ENCODE measurements at places on chromosomes 12 and 14. TPM values are rescaled to one million over a fixed set of nuclear protein-coding genes. Genes with fewer than 3 reads are reported as not detected.

Gene SOAT2
- not detected for total RNA-seq

Gene C14orf39
- not detected for total RNA-seq

Gene RD3L
- not detected for total RNA-seq

Gene KRT77
- not detected for total RNA-seq

Gene KLC1
- total RNA-seq: 89.5 TPM

Gene KRT8
- total RNA-seq: 3.5 TPM

Gene LMNTD1
- total RNA-seq: not detected

Gene KRT82
- total RNA-seq: not detected

Gene TAS2R13
- total RNA-seq: 0.48 TPM

Gene CABP1
- not detected for total RNA-seq

Gene DTX1
- total RNA-seq: not detected

Gene ASCL1
- total RNA-seq: not detected

Gene SERPINA3
- total RNA-seq: 0.96 TPM

Gene TAS2R7
- total RNA-seq: not detected

GRCh38 chr12:52749827-52750226, 27.3 kb downstream of the KRT76 start:
- DNase-seq: no peak

- no peak for DNase-seq
Observed at GRCh38 chr12:31325524-31325875, 450 bp downstream of the SINHCAF start.

DNA sequence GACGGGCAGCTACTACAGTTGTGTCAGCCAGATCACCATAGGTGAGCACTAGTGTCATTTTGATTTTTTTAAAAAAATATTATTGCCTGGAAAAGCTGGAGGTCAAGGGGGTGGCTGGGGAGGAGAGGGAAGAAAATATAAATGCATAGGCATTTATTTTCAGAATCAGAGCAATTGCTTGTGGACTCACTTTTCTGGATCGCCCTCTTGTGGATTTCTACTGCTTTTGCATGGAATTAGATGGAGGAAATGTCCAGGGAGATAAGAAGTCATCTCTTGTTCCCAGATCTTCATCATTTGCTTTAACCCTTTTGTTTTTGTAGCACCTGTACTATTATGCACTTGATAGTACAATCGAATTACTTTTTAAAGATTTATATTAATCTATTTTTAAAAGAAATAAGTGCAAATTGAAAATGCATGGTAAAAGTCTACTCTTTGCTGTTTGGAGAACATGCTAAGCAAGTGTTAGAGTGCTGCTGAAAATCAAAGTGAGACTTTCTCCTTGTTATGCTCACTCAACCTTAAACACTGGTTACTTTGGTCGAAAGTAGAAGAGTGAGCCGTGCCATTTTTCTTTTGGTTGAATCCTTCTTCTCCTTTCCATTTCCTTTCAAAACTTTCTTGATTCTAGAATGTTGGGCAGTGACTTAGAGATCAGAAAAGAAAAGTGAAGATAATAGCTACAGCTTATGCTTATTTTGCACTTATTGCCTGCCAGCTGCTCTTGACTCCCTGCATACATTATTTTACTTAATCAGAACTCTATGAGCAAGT, 60.6 kb upstream of the ANO4 start:
- DNase-seq: peak; percentile 19

GRCh38 chr14:51138404-51139103, 43.6 kb upstream of the TRIM9 start:
- DNase-seq: no peak

DNA sequence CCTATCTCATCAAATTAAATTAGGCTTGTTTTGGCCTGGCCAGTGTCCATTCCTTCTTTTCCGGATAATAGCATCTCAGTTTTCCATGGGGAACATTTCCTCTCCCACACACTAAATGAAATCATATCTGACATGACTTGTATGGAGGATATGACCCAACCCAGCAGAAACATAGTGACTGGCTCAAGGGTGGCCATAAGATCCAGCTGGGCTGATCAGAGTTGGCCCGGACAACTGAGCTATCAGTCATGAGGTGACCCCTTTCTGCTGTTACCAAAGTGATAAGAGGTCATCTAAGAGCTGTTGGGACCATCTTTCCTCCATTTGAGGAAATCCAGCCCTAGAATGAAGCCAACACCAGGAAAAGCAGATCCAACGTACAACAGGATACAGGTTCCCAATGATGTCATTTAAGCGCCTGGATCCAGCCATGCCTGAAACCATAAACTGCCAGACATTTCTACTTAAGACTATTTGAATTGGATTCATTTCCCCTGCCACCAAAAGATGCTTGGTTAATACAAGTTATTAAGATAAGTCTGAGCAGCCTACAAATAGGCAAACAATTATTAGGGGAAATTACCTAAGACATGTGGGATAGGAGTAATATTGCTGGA, 20.7 kb upstream of the NCOR2 start:
- DNase-seq: no peak

- DNase-seq: no peak
Observed at GRCh38 chr14:43988989-43989388, 518.1 kb downstream of the FSCB start.

GRCh38 chr14:42517806-42518500, 911.3 kb downstream of the LRFN5 start:
- DNase-seq: no peak

DNA sequence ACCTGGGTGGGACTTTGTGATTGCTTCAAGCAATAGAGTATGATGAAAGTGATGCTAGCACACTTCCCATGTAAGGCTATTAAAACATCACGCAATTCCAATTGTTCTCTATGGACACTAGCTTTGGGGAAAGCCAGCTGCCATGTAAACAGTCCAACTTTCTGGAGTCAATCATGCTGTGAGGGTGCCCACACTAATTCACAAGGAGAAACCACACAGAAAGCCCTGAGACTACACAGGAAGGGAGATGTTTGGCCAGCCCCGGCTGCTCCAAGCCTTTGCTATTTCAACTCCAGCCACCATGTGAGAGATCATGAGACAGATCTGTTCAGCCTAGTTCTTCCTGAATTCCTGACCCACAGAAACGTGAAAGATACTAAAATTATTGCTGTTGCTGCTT, 96.3 kb downstream of the ST8SIA1 start:
- peak; percentile 32 for DNase-seq

GRCh38 chr14:57293866-57294837, 25.4 kb downstream of the AP5M1 start:
- DNase-seq: no peak

DNA sequence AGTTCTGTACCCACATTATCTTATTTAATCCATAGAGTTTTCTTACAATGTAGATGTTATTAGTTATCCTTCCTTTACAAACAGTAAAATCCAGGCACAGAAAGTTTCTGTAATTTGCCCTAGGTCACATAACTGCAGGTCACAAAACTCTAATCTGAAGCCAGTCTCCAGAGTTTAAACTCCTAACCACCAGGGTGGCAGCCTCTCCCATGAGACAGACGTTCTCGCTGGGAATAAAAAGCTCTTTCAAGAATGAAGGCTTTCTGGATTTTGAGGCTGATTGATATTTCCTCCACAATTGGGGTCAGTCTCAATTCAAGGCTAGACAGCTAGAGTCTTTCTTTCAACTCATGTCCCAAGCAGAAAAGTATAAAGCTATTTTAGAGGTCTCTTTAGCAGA, 95.8 kb upstream of the PLEKHG7 start:
- no peak for DNase-seq

GRCh38 chr14:58760121-58760520, 122.4 kb downstream of the DACT1 start:
- no peak for DNase-seq

- no peak for DNase-seq
Observed at GRCh38 chr12:112473056-112473455, 54.3 kb downstream of the PTPN11 start.

DNA sequence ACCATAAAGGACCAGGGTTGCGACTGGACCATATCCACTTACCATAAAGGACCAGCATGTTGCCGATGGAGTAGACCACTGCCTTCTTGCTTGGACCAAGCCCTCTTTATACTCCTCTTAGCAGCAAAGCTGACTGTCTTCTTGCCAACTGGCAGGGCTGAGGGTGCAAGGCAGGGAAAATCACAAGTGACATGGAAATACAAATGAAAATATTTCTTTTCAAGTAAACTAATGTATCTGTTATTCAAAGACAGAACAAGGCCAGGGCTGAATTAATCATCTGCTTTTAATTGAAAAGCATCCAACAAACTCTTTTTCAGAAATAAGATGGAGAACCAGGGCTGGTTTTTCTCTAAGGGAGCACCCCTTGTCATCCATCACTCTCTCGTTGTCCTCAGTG, at the start of gene CELA1:
Gene CELA1, minus strand, starts transcription at position 99 of the 400 bp plus-strand sequence. Its CDS starts 41 bp downstream, at position 58.
- no peak for DNase-seq

- no peak for DNase-seq
Observed at GRCh38 chr14:99678198-99678597, 5.9 kb upstream of the CYP46A1 start.

GRCh38 chr14:93764211-93764659, 24.1 kb downstream of the PRIMA1 start:
- no peak for DNase-seq

GRCh38 chr12:76790564-76791552, 26.9 kb downstream of the ZDHHC17 start:
- peak; percentile 13 for DNase-seq

- DNase-seq: peak; percentile 10
Observed at GRCh38 chr12:87953256-87953860, 75.8 kb downstream of the C12orf50 start.

DNA sequence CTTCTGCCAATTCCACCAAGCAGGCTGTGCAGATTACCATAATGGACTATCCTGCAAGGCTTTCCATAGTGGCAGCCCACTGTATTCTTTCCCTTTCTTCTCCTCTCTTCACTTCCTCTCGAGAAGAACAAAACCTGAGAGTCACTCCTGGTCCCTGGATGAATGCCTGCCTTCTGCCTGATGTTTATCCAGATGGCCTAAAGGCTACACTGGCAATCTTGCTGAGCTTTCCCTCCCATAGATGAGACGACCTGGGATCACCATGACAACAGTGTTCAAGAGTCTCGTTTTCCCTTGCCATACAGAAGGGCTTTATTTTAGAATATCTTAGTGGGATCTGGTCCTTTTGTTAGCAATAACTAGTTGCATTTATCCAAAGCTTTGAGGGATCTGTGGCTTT, 142.3 kb downstream of the RTN1 start:
- DNase-seq: no peak

DNA sequence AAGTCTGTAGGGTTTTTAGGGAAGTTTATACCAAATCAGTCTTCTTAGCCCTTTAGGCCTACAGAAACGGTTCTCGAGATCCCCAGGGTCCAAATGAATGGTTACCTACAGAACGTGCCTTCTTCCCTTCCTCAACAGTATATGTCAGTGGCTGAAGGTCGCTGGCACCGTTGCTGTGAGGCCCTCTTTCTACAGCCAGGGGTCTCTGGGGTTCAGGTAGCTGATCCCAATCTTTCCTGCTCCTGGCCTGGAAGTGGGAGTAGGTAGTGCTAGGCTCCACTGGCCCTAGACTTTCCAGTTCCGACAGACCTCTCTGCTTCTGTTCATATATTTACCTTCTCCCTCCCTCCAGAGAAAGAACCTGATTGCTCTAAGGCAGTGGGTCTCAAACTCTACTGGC, 6.4 kb upstream of the EGLN3 start:
- no peak for DNase-seq

GRCh38 chr12:10393291-10393690, 3.5 kb upstream of the KLRK1 start:
- no peak for DNase-seq

- no peak for DNase-seq
Observed at GRCh38 chr12:115521771-115522409, 755.6 kb downstream of the MED13L start.

DNA sequence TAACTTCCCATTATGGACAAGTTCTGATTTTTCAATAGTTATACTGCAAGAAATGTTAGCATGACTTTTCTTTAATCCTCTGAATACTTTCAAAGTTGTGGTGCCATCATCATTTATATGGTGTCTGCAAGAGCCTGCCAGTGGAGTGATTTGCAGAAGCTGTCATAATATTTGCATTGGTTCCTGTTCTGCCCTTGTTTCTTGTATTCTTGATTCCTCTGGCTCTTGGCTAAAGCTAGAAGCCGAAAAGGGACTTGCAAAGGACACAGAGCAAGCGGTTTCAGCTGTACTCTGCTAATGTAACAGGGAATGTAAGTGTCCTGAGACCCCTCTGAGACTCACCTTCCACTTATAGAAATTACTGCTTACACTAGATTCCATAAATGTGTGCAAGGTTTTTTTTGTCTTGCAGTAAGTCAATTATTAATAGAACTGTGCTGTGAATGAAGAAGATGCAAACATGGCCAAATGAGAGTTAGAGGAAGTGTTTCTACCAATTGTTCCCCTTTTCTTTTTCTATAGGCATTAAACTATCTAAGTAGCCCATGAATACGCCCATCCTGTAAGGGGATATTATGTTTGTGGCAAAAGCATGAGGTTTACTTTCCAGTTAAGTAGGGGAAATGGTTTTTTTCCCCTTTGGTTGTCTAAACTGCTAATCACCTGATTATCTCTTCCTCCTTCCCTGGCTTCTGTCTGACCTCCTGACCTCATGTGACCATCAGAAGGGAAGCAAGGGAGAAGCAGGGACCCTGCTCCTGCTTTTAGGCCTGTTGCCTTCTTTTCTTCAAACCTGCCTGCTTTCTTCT, 5.3 kb downstream of the DYRK4 start:
- no peak for DNase-seq

- DNase-seq: no peak
Observed at GRCh38 chr14:89409961-89410360, 7.1 kb downstream of the FOXN3 start.

DNA sequence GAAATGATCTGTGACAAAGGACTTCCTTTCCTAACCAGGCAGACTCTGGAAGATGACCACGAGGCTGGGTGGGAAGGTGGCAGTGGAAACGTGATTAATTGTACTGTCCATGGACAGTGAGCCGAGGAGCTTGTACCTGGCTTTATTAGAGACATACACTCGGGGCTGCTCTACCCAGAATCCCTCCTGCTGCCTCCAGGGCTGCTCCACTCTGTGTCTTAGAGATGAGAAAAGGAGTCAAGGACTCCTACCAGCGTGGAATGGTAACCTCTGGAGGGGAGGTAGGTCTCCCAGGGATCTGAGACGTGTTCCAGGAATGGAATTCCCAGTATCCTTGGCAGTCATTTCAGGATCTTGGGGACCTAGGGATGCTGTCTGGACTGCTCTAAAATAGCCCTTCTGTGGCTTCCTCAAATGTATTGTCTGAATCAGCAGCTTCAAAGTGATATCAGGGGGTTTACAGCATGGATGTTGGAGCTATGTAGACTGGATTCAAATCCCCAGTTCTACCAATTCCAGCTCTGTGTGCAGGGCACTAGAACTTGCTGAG, 237.8 kb downstream of the CACNA1C start:
- DNase-seq: no peak

DNA sequence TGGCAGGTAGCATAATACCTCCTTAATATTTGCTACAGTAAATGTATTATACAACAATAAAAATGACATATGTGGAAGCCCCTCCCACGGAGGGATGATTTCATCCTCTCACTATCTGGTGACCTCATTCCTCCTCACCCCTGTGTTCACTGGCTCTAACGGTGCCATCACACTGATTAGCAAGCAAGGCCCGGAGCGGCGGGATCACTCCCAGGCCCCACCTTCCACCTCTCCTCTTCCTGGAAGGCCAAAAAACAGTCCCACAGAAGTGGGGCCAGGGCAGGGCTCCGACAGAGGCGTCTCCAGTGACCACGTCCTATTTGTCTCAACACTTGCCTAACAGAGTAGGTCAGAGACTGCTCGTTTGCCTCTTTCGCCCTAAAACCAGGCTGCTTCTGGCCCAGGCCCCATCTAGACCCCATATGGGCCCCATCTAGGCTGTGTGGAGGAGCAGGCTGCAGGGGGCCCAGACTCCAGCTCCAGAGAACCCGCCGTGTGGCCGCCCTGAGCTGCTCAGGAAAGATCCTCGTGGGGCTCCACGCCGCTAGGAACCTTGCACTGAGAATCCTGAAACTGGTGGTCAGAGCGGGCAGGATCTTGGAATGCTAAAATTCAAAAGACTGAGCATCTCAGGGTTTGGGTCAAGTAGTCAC, 3.7 kb downstream of the SELPLG start:
- DNase-seq: peak; percentile 79
